Neural cell (in vitro differentiated cells): ENCODE measurements at places on chromosomes 6 and 20. TPM values are rescaled to one million over a fixed set of nuclear protein-coding genes. Genes with fewer than 3 reads are reported as not detected.

Gene MUCL3
- polyA plus RNA-seq, result not detected in 2 replicates

Gene PPIL6
- polyA plus RNA-seq, result 2.5 and 11.8 TPM in 2 replicates

Gene RXRB
- 60.7 and 71.2 TPM in 2 replicates for polyA plus RNA-seq

Gene TSHZ2
- polyA plus RNA-seq, result 4.6 and 6.0 TPM in 2 replicates

Gene TFAP2D
- polyA plus RNA-seq, result not detected in 2 replicates

Gene SAMD5
- 14.1 and 14.5 TPM in 2 replicates for polyA plus RNA-seq

Gene OR2B6
- not detected in 2 replicates for polyA plus RNA-seq

Gene STX7
- 79.5 and 80.6 TPM in 2 replicates for polyA plus RNA-seq

Gene PRICKLE4
- 1.3 TPM in 1 of 2 replicates, not detected in the other for polyA plus RNA-seq

Gene TTK
- polyA plus RNA-seq, result 1.2 and 1.5 TPM in 2 replicates

Gene ABHD16B
- not detected in 2 replicates for polyA plus RNA-seq

Gene CLPSL1
- polyA plus RNA-seq, result not detected in 2 replicates

Gene PRDM13
- not detected in 2 replicates for polyA plus RNA-seq

Gene CST2
- not detected in 2 replicates for polyA plus RNA-seq

Gene DEFB121
- not detected in 2 replicates for polyA plus RNA-seq

Gene DEFB124
- polyA plus RNA-seq, result not detected in 2 replicates
